ENCODE measurements at places on chromosomes 7 and 10. TPM values are rescaled to one million over a fixed set of nuclear protein-coding genes. Genes with fewer than 3 reads are reported as not detected.

The MYO3A gene
- 0.29 TPM for total RNA-seq

The VGF gene
- total RNA-seq = not detected

The SLC16A9 gene
- 6.1 TPM for total RNA-seq

The AZGP1 gene
- total RNA-seq = 0.33 TPM

The TAS2R5 gene
- total RNA-seq = 1.5 TPM

The OR13A1 gene
- total RNA-seq = not detected

The TDRD1 gene
- 0.69 TPM for total RNA-seq

The LRIT1 gene
- not detected for total RNA-seq

The RADIL gene
- total RNA-seq = 5.0 TPM

The FRAT2 gene
- total RNA-seq = 4.3 TPM

Measured in posterior vena cava (tissue), 2 donors.